ENCODE measurements at places on chromosomes 16 and 17.

DNA sequence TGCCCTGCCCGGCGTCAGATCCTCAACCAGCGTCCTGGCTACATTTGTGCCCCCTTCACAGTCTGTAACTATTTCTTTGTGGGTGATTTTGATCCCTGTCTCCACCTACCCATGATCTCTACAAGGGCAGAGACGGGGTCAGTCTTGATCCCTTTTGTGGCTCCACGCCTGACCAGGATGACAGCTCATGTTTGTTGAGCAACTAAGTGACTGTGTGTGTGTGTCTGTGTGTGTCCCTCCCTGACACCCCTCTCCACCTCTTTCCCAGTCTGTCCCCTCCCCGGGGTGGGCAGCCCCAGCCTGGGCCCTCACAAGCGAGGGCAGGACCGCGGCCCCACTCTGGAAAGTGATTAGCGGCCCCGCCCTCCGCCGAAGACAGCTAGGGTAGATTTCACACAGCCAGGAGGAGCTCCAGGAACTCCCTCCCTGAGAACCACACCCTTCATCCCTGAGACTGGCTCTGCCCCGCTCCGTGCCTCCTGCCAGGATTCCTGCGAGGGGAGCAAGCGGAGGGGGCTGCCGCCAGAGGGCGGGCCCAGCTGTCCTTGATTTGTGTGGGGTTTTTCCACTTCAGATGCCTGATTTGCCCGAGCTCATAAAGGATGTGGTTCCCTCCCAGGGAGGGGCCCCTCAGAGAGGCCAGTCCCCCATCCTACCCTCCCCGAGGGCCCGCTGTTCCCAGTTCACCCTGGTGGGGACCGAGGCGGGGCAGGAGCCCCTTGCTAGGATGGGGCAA lies 5.3 kb upstream of the HS3ST6 start:
- DNase-seq: no peak

DNA sequence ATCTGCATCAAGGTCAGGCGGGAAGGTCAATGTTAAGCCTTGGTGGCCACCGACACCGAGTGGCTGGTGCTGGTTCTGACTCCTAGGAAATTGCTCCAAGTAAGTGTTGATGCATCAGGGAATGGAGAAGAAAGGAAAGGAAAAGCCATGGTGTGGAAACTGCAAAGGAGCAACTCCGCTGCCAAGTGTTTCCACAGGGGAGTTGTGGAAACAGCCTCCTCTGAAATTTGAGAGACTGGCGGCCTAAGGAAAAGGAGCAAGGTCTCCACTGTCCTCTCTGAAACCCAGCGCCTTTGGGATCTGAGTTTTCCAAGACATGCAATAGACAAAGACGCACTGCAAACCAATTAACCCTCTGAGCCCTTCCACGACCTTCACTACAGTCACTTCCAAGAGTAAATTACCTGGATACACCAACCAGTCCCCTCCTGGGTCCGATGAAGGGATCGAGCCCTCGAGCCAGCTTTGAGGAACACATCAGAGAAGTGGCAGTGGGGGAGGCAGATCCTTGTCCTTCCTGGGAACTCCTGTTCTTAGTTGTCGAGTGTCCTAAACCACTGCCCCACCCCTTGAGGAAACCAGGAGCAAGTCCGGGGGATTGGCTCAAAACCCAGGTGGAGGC lies 51.1 kb downstream of the SRL start:
- no peak for DNase-seq

- DNase-seq: no peak
Observed at GRCh38 chr16:24896439-24896838, 50.7 kb downstream of the SLC5A11 start.

GRCh38 chr17:76500747-76501017 lies 541 bp downstream of the RHBDF2 start:
- no peak for DNase-seq

DNA sequence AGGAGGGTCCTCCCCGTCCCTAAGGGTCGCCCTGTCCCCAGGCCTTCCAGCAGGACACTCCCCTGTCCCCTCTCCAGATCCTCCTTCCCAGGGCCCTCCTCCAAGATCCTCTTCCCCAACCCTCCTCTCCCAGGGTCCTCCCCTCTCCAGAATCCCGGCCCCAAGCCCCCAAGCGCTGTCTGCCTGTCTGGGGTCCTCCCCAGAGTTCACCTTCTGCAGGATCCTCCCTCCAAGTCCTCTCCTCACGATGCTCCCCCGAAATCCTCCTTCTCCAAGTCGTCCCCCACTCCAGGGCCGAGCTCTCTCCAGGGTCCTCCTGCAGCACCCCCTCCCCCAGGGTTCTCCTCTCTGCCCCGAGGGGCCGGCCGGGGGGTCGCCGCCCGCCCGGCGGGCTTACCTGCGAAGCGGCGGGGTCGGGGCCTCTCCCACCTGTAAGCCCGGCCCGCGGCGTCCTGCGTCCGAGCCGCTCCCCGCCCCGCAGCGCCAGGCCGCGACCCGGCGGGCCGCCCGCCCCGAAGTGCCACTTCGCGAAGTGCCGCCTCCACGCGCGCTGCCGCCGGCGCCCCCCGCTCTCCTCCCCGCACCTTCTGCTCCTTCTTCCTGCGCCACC lies 678 bp upstream of the BAIAP2 start:
- no peak for DNase-seq

- no peak for DNase-seq
Observed at GRCh38 chr17:74243013-74243755, 29.8 kb downstream of the TTYH2 start.

DNA sequence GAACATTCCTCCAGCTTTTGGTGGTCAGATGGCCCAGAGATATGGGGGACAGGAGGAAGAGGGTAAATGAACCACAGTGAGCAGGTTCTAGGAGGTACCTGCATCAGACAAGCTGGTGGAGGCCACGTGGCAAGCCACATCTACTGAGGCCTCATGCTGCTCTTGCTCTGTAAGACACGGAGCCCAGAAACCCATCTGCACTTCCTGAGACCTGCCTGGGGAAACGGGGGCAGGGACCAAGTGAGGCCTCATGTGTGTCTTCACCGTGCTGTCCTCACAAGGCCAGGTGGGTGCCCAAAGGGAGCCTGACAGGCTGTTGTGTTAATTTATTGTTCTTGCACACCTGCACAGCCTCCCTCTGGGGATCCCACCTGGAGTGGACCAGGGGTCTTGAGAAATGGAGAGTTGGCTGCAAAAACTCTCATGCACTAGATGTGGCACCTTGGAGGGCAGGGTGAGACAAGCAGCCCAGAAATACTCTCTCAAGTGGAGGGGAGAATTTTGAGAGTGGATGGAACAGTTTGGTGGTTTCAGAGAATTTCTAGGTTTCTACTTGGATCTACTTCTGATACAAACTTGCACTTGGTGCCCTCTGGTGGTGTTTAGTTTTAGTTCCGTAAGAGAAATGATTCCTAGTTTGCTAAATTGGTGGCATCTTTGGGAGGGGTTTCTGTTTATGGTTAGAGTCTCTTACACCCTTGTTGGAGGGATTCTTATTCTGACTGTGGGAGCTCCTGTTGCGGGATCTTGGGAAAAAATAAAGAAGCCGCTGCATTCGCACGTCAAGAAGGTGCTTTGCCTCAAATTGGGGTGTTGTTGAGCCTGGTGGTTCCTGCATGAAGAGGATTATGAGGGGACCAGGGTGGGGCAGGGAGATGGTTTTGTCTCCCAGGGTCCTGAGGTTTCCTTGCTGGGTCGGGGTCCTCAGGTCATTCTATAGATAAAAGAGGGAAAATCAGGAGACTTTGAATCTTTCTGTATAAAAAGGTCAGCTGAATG lies 47.5 kb downstream of the SLC6A2 start:
- DNase-seq: no peak

GRCh38 chr16:73205153-73205886 lies 157.4 kb upstream of the ZFHX3 start:
- no peak for DNase-seq

DNA sequence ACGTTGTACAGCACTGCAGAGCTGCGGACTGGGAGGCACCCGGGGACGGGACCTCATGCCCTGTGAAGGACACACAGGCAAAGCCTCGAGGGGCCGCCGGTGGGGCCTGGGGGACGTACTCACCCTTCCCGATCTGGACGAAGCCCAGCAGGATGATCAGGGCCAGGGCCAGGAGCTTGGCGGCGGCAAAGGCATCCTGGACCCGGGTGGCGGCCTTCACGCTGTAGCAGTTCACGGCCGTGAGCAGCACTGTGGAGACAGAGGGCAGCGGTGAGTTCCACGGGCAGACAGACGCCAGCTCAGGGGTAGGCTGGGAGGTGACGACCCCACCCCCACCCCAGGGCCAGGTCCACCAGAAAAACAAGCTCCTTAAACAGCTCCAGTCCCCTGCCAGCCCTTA lies 17.7 kb downstream of the SLC7A5 start:
- DNase-seq: no peak

- no peak for DNase-seq
Observed at GRCh38 chr16:2178321-2179106, 17.9 kb downstream of the CASKIN1 start.

DNA sequence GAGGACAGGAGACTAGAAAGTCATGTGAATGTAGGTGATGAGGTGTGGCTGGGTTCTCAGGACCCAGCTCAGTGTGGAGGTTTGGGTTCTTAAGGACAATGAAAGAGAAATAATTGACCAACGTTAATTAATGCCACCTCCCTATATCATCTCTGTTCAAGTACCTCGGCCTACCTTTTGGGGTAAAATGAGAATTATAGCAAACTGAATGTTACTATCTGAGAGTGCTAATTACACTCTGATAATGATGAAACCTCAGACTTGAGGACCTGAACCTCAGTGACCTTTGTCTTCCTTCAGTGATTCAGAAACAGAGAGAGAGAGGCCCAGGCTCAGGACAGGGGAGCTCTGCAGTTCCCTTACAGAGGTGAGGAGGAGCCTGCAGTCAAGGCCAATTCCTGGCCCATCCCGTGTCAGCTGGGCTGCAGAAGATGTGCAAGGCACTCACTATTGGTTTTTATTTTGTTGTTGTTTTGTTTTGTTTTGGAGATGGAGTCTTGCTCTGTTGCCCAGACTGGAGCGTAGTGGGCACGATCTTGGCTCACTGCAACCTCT lies 57.3 kb downstream of the SALL1 start:
- no peak for DNase-seq

GRCh38 chr17:3507869-3508268 lies 32.1 kb downstream of the ASPA start:
- no peak for DNase-seq

GRCh38 chr17:49659661-49660382 lies 18.1 kb downstream of the SPOP start:
- DNase-seq: no peak

DNA sequence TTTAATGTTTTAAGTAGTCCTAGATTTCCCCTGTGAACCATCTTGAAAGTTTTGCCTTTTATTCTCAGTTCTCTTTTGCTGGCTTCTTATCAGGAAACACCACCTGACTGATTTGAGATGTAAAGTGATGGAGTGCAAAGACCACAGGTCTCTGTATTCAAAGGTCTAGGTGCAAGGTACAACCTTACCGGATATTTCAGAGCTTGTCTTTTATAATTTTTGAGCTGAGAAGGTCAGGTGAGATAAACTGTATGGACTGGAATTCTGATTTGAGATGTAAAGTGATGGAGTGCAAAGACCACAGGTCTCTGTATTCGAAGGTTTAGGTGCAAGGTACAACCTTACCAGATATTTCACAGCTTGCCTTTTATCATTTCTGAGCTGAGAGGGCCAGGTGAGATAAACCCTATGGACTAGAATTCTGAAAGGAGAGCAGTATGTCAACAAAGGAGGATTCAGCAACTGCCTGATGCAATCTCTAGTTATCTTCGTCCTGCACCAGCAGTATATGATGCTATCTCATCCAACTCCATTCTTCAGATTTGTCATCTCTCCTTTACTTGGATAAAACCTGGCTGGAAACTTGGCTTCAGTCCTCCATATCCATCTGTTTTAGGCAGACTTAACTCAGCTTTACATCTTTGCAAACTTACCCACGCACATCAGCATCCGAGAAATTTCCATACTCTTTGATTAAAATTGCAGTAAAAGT lies 64.3 kb downstream of the CENPV start:
- no peak for DNase-seq

- DNase-seq: no peak
Observed at GRCh38 chr17:74654742-74655141, 31.2 kb upstream of the CD300E start.

GRCh38 chr16:70644763-70645597 lies 1.4 kb upstream of the IL34 start:
- no peak for DNase-seq

DNA sequence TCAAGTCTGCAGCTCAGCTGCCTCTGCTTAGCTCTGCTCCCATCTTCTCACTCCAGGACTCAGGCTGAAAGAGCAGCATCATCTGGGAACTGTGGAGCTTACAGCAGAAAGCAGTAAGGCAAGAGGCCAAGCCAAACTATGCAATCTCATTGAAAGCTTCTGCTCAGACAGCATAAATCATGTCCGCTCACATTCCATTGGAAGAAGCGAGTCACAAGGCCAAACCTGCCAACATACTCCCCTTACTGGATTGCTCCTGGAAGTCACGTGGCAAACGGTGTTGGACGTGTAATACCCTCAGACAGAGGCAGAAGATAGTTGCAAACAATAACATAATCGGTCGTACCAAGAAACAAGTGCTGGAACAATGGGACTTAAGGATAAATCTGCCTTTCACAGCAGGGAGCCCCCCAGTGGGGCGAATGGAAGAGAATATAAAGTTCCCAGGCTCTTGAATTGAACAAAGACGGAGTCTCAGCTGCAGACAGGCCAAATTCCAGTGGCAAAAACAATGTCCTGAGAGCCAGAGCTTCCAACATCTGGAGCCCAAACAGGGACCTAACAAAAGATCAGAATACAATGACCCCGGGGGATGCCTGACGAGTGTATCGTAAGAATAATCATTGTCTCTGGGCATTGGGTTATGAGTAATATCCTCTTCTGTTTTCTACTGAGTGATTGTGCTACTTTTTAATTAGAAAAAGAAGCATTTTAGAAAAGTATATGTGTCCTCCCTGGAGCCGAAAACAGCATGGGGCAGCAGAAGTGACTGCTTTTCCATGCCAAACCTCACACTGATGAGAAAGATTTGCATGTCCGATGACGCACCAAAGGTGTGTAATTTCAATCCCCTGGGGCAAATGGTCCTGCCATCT lies 68.4 kb downstream of the CMC2 start:
- DNase-seq: no peak

GRCh38 chr17:8153957-8154607 lies 1.9 kb upstream of the PER1 start:
- DNase-seq: peak; percentile 45

- no peak for DNase-seq
Observed at GRCh38 chr16:79018650-79019429, 581.7 kb downstream of the MAF start.

DNA sequence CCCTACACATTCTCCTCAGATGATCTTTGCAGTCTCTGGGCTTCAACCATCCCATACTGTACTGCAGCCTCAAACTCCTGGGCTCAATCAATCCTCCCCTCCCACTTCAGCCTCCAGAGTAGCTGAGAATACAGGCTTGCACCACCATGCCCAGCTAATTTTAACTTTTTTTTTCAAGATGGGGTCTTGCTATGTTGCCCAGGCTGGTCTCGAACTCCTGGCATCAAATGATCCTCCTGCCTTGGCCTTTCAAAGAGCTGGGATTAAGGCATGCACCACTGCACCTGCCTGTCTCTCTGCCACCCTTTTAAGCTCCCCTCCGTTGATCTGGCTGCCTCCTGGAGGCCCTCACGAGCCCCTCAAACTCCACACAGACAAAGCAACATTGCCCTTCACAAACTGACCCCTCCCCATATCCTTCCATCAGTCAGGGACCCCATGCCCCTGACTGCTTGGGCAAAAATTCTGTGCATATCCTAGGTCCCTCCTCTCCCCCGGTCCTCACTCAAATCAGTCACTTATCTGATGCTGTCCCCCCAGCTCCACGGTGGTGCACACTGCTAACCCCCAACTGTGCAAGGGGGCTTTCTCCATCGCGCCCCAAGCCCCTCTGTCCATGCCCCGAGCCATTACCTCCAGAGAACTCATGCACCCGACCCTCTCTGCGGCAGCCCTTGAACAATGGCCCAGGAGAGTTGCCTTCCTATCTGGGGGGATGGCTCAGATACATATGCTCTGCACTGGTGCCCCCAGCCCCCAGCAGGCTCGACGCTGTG lies 252.9 kb downstream of the KATNIP start:
- no peak for DNase-seq

All from activated naive CD4-positive, alpha-beta T cell (primary cell).